ENCODE measurements at places on chromosomes 4 and X.

DNA sequence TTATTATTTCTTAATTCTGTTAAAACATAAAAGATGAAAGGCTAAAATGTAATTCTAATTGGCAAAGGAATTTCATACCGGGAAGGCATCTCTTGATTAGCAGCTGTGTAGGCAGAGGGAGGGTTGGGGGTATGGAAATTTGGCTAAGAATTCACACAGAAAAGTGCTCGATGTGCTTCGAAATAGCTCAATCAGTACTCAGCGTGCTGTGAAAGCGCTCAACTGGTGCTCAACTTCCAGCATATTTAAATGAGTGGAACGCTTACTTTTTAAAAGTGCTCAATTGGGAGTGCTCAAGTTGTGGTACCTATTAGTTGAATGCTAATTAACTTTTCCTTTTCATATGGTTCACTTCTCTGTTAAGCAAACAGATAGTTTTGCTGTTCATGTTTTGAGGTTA is 695.9 kb upstream of the ATOH1 start:
- DNase-seq, result no peak

DNA sequence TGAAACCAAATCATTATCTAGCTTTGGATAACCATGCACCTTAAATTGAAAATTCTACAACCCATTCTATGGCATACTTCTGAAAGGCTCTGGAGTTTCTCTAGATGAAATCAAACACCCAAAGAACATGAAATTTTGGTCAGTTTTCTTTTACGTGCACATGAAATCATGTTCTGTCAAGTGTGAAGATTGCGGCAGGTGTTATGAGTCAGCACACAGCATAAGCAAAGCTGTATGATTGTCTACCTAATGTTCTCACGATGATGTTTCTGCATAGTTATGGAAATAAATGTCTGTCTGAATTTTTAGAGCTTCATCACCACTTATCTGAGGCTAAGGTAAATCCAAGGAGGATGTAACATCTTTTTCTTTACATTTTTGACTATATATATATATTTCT is 495.3 kb downstream of the IL1RAPL1 start:
- no peak for DNase-seq

GRCh38 chr4:55439023-55439422 is 43.3 kb downstream of the TMEM165 start:
- no peak for DNase-seq

GRCh38 chr4:161952382-161952781 is 211.4 kb downstream of the FSTL5 start:
- no peak for DNase-seq

DNA sequence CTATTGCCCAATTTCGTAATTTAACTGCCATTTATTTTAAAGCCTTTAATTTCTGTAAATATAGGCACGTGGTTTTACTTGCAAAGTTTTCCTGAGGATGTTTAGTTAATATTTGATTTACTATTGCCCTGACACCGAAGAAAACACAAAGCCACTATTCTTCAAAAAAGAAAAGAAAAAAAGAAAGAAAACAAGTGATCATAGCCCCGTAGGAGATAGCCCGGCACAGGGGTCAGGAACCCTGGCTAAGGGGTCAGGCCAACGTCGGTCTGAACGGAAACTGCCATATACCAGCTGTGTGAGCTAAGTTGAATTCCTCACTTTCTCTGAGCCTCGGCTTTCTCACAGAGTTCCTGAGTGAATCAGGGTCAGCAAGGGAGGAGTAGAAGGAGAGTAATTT is 17.7 kb upstream of the LAMP2 start:
- DNase-seq, result no peak

DNA sequence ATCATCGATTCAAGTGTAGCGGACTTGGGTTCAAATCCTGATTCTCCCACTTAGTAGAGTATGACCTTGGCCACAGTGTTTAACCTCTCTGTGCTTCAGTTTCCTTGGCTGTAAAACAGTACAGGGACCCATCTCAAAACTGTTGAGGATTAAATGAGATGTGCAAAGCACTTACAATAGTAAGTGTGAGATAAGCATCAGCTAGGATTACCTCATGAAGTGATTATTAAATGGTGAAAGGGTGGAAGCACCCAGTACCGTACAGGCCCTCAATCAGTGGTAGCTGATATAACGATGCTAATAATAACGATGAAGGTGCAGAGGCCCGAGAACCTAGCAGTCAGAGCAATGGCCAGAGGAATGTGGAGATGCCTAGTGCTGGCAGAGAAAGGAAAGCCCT is 45.1 kb downstream of the PRPS1 start:
- DNase-seq, result no peak

DNA sequence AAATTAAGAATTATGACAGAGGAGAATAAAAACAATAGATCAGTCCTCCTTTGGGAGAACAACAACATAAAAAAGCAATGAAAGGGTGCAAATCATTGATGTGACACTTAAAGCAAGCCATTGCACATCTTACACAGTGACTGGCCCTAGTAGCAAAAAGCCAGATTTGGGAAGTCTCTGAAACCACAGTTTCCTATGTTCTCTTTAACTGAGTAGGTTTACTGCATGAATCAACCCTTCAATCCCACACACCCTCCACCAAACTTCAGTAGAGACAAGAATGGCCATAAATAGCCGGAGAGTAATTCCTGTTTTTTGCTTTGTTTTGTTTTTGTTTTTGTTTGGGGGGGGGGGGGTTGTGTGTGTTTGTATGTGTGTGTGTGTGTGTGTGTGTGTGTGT is 180.8 kb downstream of the VEGFC start:
- DNase-seq, result no peak

GRCh38 chrX:71170660-71171059 is 26.0 kb downstream of the NLGN3 start:
- DNase-seq, result no peak

GRCh38 chr4:40204507-40205258 is 7.9 kb downstream of the RHOH start:
- no peak for DNase-seq

DNA sequence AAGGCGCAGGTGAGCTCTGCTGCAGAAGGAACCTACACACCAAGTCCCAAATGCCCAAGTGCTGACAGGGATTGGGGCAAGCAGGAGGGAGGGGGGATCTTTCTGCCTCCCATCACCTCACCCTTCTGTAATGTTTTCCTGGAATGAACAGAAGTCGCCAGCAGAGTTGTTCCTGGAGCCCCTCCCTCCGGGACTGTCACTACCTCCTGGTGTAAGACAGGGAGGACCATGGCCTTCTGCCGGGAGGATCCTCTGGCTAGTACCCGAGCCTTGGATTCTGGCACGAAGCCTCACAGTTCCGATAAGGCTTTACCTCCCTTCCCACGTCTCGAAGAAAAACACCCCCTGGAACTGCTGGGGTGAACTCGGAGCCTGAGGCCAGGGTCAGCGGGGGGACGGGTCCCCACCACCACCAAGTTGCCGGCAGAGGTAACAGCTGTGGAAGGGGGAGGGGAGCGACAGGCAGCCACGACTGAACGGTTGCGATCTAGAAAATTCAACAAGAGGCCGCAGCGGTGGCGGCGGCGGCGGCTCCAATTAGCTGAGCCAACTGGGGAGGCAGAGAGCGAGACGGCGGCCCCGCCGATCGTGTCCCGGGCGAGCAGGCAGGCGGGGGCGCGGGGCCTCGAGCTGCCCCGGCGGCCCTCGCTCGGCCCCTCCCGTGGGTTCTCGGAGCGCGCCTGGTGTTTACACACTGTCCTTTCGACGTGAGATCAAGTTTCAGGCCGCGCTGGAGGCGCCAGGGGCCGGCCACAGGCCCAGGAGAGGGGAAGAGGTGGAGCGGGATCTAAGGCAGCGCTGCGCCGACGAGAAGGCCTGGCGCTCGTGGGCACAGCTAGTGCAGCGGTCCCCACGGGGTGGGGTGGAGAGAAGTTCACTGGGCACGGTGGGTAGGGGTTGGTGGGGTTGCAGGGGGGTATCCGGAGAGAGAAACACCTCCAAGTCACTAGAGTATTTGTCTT is 53.7 kb upstream of the BCOR start:
- DNase-seq, result no peak

DNA sequence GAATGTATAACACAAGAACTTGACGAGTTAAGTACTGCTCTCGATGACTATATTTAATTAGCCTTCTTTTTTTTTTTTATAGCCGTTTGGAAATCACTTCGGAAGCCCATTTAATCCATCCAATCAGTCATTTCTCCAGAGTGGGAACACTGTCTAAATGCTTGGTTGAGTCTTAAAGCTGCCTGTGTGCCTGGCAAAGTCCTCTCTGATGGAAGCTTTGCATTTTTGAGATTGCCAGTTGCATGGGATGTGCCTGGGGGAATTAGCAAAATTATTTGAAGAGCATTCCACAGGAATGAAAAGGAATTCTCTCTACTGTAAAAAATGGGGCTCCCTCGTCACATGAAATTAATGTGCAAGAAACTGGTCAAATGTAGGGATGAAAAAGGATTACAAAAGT is 398.8 kb upstream of the RPS6KA3 start:
- DNase-seq, result no peak

DNA sequence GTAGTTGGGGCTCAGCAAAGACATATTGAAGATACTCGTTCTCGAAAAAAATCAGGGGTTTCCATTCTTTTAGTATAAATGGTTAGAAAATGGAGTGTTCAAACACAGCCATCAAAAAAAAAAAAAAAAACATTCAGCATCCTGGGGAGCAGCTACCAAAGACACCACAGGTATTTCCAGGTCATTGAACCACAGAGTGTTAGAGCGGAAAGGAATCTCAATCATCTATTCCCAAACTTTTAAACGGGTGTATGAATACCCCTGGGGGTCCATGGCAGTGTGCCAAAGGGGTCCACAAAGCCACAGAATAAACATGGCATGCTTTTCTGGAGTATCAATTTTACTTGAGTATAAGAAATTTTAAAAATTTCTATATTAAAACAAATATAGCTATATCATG is 6.9 kb upstream of the FGF16 start:
- DNase-seq, result no peak

DNA sequence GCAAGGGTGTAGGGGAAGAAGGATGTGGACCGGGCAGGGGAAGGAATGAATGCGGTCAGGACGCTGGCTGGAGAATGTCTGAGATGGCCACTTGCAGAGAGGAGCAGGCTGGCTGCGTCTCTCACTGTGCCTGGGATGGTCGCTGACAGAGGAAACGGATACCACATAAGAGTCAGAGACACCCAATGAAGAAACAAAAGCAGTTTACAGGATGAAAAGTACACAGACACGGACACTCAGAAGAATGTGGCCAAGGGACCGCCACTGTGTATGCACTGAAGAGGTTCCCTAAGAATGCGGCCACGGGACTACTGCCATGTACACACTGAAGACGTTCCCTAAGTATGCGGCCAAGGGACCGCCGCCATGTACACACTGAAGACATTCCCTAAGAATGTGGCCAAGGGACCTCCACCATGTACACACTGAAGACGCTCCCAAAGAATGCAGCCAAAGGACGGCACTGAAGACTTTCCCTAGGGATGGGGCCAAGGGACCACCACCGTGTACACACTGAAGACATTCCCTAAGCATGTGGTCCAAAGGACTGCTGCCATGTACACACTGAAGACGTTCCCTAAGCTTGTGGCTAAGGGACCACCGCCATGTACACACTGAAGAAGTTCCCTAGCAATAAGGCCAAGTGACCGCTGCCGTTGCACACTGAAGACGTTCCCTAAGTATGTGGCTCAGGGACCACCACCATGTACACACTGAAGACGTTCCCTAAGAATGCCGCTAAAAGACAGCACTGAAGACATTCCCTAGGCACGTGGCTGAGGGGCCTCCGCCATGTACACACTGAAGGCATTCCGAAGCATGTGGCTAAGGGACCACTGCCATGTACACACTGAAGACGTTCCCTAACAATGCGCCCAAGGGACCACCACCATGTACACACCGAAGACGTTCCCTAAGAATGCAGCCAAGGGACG is 32.2 kb downstream of the DHRSX start:
- DNase-seq, result no peak

DNA sequence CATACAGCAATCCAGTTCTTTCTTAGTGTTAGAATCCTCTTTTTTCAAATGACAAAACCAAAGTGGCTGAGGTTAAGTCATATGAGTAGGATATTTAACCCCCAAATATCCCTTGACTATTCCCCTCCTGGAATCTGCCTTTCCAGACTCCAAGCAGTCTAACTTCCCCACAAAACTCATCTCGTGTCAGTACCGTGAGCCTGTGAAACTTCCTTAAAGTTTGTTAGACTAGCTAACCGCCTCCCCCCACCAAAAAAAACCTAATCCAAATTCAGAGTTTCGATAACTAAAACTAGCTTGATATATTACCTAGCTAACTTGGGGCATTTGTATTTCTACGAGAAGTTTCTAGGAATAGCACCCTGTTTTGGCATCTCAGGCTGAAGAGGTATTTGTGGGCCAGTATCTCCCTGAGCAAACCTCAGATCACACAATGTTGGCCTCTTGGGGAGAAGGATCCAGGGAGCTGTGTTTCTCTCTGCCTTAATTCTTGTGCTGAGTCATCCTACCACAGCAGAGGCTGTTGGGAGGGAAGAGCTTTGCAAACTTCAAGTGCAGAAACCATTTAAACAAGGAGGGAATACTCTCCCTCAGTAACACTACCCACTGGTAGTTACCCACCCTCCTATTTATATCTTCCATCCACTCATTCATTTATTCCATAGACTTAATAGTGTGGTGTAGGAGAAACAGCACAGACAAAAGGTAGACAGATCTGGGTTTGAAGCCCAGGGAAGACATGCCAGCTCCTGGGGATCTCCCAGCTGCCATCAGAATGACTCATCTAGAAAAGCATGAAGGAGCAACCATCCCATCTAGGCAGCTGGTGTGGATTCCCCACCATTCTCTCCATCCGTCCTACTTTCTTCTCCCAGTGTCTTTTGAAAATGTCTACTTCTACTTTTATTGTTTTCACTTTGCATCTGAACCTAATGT is 39.3 kb upstream of the TXK start:
- DNase-seq, result no peak

DNA sequence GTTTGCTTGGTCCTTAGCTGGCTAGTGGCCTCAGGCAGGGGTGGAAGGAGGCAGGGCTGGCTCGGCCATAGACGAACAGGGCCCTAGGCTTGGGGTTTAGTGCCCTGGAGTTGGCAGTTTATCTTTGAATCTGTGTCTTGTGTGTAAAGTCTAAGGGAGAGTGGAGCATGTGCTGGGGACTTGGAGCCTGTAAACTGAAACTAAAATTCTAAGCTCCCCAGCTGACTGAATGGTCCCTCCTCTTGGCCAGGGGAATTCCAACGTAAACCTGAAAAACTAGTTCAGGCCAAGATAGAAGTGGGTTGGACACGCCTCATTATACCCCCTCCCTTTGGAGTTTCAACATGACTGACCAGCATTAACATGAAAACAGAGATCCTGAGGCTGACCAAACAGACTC is 46.1 kb upstream of the GPR78 start:
- no peak for DNase-seq

Measured in stimulated activated CD8-positive, alpha-beta memory T cell treated with anti-CD3 and anti-CD28 coated beads, Interleukin-4, amount 100 ng/mL, for 4 hours (primary cell).